ENCODE measurements at places on chromosomes 4 and X. TPM values are rescaled to one million over a fixed set of nuclear protein-coding genes. Genes with fewer than 3 reads are reported as not detected.

GRCh38 chr4:176193938-176194337, 1.4 kb downstream of the SPATA4 start:
- no peak for DNase-seq

DNA sequence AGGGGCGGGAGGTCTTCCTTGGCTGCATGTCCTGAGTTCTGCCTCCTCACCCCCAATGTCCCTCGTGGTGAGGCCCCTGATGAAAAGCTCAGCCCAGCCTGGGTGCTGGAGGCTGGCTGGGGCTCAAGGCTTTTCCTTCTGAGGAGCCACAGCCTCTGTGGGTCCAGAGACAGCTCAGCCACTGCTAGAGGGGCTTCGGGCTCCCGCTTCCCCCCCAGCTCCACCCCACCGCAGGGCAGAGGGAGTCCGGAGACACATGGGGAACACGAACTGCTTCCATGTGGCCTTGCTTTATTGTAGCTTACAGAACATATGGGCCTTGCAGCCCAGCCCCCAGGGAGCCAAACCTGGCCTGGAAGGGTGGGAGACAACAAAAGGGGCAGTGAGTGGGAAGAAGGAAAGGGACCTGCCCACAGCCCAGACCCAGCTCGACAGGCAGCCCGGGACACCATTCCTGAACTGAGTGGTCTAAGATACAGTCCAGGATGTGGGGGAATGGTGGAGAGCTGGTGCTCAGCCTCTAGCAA, 89.9 kb upstream of the NKX1-1 start:
- no peak for DNase-seq

GRCh38 chrX:10509397-10509796, 111.0 kb downstream of the MID1 start:
- DNase-seq: no peak

GRCh38 chr4:128820671-128821070, 11.2 kb downstream of the JADE1 start:
- DNase-seq: no peak

Gene PAGE4
- total RNA-seq: not detected

DNA sequence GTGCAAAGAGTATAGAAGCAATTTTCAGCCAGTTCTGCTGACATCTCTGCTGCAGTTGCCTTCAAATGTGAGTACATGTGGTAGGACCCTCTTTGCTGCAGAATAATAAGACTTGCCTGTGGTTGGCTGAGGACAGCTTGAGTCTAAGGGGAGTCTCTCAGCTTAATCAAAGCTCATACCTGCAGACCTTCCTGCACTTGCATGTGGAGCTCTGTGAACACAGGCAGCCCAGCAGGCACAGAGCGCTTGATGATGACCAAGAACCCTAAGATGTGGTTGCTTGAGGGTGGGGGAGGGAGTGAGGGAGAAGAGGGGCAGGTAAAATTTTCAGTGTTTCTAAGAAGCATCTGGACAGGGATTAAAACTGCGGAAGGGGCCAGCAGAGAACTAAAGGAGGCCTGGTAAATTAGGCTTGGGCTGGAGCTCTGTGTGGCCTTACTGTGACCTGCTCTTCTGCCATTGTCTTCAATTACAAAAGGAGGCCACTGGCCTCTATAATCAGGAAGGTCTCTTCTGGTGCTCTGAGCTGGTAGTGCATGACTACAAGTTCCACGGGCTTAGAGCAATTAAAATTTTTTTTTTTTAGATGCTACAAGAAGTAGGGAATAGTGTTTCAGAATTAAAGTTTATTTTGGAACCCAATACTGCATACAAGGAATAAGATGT, 59.9 kb upstream of the CHRNA9 start:
- DNase-seq: no peak

GRCh38 chrX:38935561-38935960, 134.3 kb downstream of the MID1IP1 start:
- DNase-seq: no peak

Gene WAS
- total RNA-seq: 84.0 TPM

- no peak for DNase-seq
Observed at GRCh38 chr4:112793033-112793432, 156.1 kb downstream of the LARP7 start.

GRCh38 chr4:62359441-62360155, 1159.5 kb downstream of the ADGRL3 start:
- no peak for DNase-seq

Gene UCP1
- total RNA-seq: not detected

- DNase-seq: no peak
Observed at GRCh38 chr4:15481961-15482745, 12.5 kb downstream of the CC2D2A start.

DNA sequence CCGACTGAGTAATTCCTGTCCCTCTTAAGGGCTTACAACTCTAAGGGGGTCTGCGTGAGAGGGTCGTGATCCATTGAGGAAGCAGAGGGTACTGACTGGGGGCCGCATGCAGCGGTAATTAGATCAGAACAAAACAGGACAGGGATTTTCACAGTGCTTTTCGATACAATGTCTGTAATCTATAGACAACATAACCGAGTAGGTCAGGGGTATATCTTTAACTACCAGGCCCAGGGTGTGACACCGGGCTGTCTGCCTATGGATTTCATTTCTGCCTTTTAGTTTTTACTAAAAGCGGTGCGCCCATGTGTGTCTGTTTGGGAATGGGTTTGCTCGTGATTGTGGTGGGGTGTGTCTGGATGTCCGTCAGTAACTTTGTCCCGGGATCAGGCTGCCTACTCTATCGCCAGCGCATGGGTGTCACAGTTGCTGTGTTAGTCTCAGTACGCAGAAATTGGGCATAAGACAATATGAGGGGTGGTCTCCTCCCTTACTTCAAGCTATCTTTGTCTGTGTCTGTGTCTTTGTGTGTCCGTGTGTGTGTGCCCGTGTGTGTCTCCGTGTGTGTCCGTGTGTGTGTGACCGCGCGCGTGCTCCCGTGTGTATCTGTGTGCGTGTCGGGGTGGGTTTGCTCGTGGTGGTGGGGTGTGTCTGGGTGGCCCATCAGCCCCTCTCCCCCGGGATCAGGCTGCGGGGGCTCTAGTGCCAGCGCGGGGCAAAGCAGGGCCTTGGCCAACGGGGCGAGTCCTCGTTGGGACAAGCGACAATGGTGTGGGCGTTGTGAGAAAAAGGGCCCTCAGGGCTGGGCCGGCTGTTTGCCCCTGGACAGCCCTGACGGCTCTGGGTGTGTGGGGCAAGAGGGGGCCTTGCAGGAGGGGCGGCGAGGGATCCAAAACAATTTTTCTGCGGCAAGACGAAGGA, 10.4 kb downstream of the FRG2 start:
- no peak for DNase-seq

Measured in CD8-positive, alpha-beta memory T cell (primary cell).